ENCODE measurements at places on chromosomes 6 and 20. TPM values are rescaled to one million over a fixed set of nuclear protein-coding genes. Genes with fewer than 3 reads are reported as not detected.

Gene MYCT1
- total RNA-seq, result 1.6 TPM

Gene TRIM10
- total RNA-seq, result not detected

Gene SLC13A3
- total RNA-seq, result 8.6 TPM

Gene TFAP2C
- 9.4 TPM for total RNA-seq

Gene IL17A
- not detected for total RNA-seq

Gene SLC17A3
- total RNA-seq, result 0.27 TPM

Gene RUNX2
- total RNA-seq, result 1.7 TPM

Gene BTN1A1
- total RNA-seq, result 0.38 TPM

Gene LINC00237
- total RNA-seq, result 0.31 TPM

Gene PEX3
- total RNA-seq, result 16.4 TPM

Gene CRISP2
- 0.50 TPM for total RNA-seq

GRCh38 chr20:16606468-16607070 lies 33.3 kb upstream of the KIF16B start:
- no peak for DNase-seq

- no peak for DNase-seq
Measured at GRCh38 chr6:7991536-7991935, 72.7 kb downstream of the BLOC1S5 start.

- DNase-seq, result peak; percentile 73
Measured at GRCh38 chr6:111087871-111088667, 766 bp downstream of the SLC16A10 start.

GRCh38 chr20:57400821-57401564 lies 9.8 kb downstream of the RBM38 start:
- no peak for DNase-seq

DNA sequence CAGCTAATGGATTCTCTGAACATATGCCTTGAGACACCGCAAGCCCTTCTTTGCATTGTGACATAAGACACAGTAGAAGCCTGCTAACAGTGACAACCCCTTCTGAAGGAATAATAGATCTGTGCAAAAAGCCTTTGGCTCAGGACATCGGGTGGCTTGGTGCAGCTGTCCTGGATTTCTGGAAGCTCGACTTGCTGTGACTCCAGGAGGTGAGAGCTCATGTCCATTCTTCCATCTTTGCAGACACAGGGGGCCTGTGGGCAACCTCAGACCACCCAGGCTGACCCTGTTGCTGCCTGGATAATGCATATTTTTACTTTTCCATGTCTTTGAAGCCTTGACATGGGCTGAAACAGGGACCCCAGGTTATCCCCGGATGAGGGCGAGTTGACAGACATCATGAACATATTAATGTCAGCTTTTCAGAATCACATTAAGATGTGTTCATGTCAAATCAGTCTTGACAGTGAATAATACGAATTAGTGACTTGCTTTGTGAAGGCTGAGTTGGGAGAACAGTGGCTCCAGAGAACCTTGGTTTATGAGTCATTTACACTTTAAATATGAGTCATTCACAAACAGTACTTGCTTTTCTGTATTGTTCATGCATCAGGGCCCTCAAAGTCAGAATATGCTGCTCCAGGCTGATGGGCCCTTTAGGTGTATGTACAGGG lies 66.8 kb upstream of the IYD start:
- DNase-seq, result no peak

GRCh38 chr6:151652325-151652724 lies 155.2 kb upstream of the ESR1 start:
- no peak for DNase-seq

GRCh38 chr6:31597006-31597405 lies 4.2 kb upstream of the NCR3 start:
- peak; percentile 56 for DNase-seq

DNA sequence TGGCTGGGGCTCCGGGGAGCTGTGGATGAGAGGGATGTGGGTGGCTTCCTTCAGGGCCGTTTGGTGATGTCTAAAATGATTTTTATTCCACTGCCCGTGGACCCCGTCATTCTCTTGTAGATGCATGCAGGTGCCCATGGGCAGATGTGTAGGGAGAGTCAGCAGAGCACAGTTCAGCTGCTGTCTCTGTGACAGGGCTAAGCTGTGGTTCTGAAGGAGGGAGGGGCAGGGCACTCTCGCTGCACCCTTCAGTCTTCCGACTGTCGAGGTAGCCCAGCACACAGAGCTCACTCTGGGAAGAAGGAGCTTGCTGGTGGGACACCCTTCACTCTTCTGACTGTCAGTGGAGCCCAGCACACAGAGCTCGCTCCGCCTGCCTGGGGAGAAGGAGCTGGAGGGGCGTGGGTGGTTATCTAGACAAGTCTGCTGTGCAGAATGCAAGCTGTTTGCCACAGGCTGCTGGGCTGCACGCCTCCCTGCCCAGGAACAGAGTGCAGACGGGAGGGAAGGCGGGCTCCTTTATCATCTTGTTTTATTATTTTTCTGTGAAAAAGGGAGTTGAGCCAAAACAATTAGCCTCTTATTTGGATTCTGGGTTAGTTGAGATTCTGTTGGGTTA lies 28.4 kb upstream of the ADRM1 start:
- DNase-seq, result no peak

DNA sequence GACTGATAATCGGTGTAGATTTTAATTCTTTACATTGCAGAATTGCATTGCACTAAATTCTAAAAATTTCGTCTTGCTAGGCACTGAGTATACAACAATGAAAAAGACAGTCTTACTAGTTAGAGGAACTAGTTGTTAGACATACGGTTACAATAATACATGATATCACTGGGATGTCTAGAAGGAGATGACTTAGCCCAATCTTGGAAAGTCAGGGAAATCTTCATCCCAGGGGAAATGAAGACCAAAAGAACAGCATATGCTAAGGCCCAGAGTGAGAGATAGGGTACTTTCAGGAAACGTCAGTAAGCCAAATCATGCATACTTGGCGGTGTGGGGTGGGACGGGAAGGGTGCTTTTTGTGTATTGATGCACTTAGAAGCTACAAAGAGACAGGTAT lies 901 bp downstream of the CEP57L1 start:
- no peak for DNase-seq

DNA sequence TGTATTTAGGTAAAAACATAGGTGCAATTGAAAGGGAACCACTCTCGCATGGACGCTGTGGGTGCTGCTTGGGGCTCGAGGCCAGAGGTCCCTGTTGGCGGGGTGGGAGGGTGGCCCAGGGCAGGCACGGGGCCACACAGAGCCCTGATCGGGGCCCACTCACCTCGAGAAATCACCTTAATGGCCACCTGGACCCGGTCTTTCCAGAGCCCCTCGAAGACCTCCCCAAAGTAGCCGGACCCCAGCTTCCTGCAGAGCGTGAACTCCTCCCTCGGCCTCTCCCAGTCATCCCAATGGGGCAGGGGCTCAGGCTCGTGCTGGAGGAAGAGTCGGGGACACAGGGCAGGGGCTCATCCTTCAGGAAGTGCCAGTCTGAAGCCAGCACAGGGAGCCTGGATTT lies 3.8 kb downstream of the PTK6 start:
- DNase-seq, result no peak

- no peak for DNase-seq
Measured at GRCh38 chr20:51703400-51704287, 64.5 kb downstream of the ATP9A start.

DNA sequence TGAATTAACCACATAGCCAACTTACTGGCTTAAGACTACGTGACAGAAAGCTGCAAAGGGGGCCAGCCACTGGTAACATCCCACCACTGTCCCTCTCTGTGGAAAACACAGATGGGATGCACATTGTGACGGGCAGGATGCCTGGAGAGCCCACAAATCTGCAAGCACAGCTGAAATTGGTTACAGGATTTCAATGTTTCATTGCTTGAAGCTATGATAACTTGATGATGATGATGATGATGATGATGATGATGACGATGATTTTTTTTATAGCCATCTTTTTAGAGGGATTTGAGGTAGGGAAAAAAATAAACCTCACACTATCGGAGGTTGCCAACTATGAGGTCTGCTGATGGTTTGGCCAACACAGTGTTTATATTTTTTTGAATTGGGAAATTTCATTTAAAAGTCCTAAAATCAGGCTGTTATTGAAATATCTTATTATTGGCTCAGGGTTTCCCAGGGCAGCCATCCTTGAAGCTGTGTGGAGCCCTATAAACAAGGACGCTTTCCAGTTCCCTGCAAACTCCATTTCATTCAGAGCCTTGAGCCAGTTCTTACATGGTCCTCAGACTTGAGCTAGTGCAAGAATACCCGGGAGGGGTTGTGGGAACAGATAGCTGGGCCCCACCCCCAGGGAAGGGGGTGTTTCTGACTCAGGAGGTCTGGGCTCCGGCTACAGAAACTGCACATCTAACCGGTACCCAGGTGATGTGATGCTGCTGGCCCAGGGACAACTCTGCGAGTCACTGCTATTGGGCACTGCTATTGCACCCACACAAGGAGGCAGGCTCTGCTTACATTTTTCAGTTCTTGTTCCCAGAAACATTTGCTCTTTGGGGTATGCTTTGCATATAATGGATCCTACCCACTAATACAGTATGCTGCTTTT lies 27.1 kb downstream of the BCAS1 start:
- no peak for DNase-seq

- no peak for DNase-seq
Measured at GRCh38 chr20:62362590-62362940, 4.5 kb downstream of the LAMA5 start.

DNA sequence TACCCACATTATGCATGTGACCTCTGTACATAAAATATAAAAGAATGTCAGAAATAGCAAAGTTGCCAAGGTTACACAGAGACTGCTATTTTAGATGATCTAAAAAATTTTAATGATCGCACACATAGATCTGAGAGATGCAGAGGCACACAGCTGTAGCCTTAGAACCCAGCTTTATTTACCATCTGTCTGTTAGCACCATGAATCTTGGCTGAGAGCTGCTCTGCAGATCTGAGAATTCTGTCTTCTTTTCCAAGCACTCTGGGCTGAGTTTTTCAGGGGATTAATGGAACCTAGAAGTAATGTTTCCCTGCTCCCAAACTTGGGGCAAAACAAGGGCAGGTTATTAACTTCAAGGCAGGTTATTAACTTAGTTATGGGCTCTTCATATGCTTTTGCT lies 248.7 kb upstream of the JAG1 start:
- no peak for DNase-seq

DNA sequence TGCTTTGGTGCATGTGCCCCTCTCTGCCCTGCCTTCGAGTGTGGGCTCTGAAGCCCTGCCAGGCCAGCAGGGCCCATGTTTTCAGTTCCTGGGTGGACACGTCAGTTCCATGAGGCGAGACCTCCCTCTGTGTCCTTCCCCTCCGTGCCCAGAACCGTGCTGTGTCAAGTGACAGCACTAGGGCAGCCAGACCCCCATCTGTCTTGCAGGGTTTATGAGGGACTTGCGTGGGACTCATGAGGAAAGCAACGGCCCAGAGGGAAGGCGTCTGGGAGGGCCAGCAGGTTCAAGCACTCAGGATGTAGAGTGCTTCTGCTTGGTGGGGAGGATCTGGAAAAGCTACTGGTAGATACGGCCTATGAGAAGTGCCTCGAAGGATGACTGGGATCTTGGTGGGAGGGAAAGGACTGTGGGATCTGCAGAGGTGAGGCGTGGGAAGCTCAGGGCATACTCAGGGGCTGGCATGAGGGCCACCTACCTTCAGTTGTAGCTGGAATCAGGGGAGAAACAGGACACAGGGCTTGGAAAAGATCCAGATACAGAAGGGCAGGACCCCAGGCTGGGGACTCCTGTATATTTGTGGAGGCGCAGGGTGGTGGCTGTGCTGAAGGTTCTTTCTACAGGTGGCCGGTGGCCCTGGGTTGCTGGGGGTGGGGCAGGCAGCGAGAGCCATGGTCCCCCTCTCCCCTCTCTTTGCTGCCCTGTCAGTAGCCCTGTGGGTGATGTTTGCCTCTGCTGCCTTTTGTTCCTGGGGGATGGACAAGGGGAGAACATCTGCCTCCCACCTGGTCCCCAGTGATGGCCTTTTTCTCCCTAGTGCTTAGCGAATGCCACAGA lies 5.5 kb downstream of the NPEPL1 start:
- DNase-seq, result no peak
